ENCODE measurements at places on chromosomes 4 and X.

GRCh38 chr4:7398104-7398423, 36.7 kb downstream of the PSAPL1 start:
- no peak for DNase-seq

- DNase-seq: no peak
Observed at GRCh38 chr4:31088600-31089230, 368.5 kb downstream of the PCDH7 start.

DNA sequence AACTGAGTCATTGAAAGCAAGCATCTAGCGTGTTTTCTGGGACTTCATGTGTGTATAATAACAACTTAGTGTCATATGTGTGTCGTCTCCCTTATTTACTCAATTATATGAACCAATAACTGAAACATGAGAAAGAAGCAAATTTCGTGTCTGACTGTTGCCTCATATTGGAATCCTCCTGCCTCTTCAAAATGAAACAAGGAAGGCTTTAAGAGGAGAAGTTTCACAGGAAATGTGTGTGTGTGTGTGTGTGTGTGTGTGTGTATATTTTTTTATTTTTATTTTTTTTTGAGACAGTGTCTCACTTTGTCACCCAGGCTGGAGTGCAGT, 145.8 kb upstream of the SFRP2 start:
- DNase-seq: no peak

DNA sequence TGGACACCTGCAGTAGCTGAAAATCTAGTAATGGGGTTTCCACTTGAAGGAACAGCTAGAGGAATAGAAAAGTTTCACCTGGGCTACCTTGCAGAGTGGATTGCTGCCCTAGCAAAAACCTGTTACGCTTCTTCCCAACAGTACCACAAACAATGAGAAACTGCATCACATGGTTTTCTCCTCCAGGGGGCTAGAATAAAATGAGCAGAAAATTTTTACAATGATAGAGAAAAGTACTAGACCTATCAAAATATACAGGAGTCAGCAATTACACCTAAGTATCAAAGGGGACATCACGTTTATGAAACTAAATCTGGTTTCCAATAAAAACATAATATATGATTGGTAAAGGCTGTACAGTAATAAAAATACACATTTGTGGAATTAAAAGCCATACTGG, 423.1 kb upstream of the PITX2 start:
- no peak for DNase-seq

- no peak for DNase-seq
Observed at GRCh38 chr4:105014635-105015034, 132.0 kb upstream of the TET2 start.

DNA sequence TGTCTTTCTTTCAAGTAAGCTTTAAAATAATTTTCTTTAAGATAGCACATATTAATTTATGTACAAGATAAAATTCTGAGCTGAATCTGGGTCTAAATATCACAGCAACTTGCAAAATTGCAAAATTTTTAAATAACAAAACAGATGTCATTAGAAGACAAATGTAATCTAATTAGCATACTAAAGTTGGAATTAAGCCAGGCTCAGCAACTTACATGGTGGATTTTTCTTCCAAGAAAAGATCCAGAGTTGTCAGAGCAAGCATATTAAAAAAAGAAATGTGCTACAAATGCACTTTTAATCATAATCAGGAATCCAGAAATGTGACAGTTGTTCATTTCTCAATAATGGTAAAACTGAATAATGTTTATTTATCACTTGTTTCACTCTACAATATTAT, 906.9 kb upstream of the INTU start:
- no peak for DNase-seq

GRCh38 chrX:15883540-15883863, 28.9 kb upstream of the AP1S2 start:
- DNase-seq: no peak

DNA sequence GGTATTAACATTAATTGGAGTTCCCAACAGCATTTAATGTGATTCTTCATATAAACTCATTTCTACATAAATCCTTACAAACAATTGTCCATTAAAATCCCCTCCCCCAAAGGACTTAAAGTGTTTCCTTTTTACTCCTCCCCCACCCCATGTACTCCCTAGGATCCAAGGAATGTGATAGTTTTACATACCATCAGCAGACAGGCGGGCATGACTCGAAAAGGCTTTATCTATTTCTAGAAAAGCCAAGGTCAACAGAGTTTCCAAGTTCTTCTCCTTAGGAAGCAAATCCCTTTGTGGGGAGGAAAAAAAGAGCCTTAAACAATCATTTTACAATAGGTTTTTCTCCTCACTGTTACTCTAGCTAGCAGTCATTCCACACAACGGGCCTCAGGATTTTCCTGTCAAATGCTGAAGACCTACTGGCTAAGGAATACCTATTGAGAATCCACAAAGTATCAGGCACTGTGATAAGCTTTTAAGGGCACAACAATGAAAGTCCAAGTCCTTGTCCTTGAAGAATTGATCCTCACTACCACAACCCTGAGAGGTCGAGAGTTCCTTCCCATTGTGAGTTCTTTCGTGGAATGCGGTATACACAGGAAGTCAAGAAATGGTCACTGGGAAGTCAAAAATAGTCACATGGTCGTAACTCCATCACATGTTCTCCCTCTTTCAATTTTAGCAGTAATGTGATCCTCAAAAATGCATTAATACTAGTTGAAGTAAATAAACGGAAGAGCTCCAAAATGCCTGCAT, 7.2 kb downstream of the PPM1K start:
- DNase-seq: no peak

DNA sequence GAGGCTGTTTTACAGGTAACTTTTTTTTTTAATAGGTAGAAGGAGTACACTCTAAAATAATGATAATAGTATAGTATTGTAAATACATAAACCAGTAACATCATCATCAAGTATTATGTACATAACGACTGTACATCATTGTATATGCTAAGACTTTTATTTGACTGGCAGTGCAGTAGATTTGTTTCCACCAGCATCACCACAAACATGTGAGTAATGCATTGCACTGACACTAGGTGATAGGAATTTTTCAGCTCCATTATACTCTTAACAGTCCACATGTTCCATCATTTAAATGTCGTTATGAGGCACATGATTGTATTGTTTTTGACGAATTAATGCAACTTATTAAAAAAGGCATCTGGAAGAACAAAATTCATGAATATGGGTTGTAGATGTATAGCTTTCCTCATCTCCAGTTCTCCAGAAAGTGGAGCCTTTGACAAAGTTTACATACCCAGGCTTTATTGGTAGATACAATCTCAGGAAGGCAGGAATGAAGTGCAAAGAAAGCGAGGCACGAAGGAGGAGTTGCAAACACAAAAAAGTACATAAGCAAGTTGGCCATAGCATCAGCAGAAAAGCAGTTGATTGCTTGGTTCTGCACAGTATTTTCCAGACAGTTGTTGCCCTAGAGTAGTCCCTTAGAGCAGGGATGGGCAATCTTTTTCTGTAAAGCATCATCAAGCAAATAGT, 336.9 kb upstream of the NR3C2 start:
- DNase-seq: no peak

- no peak for DNase-seq
Observed at GRCh38 chr4:21948347-21949072, at the start of gene KCNIP4. KCNIP4 (minus strand) TSS chr4:21948772.

GRCh38 chr4:182736207-182736606, 181.0 kb downstream of the DCTD start:
- DNase-seq: no peak

DNA sequence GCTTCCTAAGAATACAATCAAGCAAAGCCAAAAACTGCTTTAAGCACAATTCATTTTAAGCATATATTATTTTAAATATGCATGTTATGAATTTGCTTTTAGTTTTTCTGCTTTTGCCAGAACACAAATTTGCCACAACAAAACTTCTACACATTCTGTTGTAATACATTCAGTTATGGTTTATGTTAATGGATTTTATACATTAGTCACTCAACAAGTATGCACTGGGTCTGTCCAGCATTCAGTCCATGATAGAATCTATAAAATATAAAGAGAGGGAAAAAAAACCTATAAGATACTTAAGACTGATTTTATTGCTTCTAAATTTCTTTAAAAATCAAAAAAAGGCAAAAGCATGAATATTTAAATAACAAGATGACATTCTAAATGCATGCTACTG, 22.2 kb downstream of the IQCM start:
- no peak for DNase-seq

DNA sequence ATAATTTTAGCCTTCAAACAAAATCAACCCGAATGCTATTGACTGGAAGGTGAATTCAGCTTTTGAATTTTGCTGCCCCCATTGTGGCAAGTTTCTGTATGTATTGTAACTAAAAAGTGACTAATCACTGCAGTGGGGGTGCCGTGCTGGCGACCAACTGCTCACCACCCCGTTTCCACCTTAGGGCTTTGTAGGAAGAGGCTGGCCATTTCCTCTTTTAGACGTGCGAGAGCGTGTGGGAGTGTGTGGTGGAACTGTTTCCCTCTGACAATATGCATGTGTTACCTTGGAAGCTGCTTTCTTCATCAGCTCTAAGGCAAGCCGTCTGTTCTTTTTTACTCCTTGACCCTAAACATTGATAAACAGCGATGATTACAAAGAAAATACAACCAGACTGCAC, 78.8 kb downstream of the SEL1L3 start:
- DNase-seq: no peak

DNA sequence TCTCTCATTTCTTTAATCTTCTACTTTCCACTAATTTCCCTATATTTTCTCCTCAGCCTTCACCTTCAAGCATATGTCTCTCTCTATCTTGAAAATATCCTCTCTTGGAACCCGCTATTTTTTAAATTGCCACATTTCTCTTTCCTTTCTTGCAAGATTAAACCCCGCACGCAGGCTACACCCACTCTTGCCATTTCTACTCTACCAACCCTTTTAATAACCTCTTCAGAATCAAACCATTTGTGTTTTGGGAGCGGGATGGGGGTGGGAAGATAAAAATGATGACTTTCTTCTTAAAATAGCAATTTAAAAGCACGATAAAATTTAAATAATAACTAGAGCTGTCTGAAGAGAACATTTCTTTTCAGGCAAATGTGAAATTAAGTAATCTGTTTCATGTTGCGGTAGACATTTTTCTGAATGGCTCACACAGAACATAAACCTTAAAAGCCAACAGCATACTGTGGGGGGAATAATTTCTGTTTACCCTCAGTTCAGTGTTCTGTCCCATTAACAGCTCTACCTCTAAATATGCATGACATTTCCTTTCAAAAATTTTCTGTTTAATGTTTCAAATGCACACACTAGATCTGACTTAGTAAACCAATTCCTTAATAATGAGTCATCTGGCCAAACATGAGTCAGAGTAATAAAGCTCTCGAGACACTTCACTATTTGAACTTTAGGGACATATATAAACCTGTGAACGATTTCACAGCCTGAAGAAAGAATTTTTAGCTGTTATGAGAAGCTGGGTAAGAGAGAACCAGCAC, 20.5 kb downstream of the ARSJ start:
- no peak for DNase-seq

GRCh38 chr4:6529021-6529420, 46.0 kb upstream of the MAN2B2 start:
- no peak for DNase-seq

DNA sequence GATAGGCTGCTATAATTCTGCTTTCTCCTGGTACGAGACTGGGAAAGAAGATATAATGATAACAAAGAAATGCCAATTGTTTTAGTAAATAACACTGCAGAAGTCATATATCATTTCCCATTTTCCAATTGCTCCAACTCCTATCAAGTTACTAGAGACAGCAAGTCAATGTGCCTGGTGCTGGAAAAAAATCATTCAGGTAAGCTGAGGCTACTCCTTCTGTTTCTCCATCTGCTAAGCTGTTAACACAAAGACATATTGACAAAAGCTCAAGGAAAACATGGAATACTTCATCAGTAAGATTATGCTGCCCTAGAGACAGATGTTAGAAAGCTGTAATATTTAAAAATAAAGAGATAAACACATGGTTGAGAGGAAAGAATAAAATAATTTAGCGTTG, 10.0 kb downstream of the NAA11 start:
- no peak for DNase-seq

- no peak for DNase-seq
Observed at GRCh38 chr4:158002173-158002572, 170.7 kb downstream of the GASK1B start.

DNA sequence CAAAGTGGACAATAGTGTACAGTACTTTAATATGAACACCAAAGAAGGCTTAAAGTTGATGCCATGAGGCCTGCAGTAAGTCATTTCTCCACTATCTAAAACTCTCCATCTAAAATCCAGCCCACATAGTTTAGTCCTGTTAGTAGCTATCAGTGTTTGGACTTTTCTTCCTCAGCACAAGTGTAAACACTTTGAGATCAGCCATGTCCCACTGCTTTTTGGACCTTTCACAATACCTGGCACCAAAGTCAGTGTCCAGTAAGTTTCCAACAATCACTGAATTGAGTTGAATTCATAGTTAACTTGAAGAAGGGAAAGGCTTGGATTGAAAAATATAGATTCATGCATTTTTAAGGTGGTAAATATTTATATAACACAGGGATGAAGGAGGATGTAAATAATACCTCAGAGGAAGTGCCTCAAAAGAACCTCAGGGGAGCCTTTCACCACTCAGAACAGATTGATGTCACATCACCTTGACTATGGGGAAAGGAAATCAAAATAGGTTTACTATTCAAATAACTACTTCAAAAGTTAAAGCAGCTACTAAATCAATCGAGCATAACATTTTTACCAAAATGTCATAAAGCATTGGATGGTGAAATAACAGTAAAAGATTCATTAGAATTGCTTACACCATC, 76.7 kb downstream of the FTHL17 start:
- no peak for DNase-seq

GRCh38 chrX:136496186-136496763, 1.1 kb upstream of the HTATSF1 start:
- no peak for DNase-seq

- no peak for DNase-seq
Observed at GRCh38 chrX:79400623-79401022, 33.5 kb upstream of the ITM2A start.

DNA sequence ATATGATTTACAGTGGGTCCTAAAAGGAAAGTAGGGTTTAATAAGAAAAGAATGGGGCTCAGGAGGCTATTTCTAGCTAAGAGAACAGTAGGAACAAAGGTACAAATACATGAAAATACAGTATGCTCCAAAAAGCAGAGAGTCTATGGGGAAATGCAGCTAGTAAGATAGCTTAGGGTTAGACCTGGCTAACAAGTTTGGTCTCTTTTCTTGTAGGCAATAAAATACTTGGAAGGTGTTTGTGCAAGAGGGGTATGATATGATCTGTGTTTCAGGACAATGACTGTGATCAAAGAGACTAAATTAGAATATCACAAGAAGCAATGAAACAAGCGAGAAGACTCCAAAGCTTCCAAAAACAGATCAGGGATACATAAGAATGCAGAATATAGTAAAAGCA, 33.5 kb upstream of the SH3KBP1 start:
- no peak for DNase-seq

DNA sequence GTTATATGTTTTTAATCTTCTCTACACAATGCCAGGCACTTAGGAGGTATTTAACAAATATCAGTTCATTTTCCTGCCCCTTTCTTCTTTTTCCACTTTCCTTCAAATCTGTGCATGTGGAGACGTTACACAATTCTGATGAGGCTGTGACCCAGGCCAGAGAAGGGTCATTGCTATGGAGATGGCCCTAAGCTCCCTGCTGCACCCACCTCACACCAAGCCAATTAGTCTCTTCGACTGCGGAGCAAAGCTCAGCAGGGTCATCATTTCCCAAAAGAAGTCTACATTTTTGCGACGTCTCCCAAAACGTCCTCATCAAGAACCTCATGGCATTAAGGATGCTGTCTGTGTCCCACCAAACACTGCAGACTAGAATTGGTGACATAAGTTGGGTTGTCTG, 28.9 kb upstream of the VEGFD start:
- no peak for DNase-seq

Measured in T-helper 22 cell (primary cell).